ENCODE measurements at places on chromosomes 13 and 19. TPM values are rescaled to one million over a fixed set of nuclear protein-coding genes. Genes with fewer than 3 reads are reported as not detected.

The TMEM272 gene
- total RNA-seq: not detected

The ZNF563 gene
- 0.45 TPM for total RNA-seq

The SAMD1 gene
- 130 TPM for total RNA-seq

- H3K36me3 ChIP-seq: no peaks in the 10 kb centered on the region
- DNase-seq: no peak
- no peaks in the 10 kb centered on the region for H3K27me3 ChIP-seq
- H3K27ac ChIP-seq: no peak overlapping the region
- no peaks in the 10 kb centered on the region for H3K4me1 ChIP-seq
Observed at GRCh38 chr13:60887711-60888110, 490.7 kb downstream of the TDRD3 start.

GRCh38 chr19:10603084-10603872 is 16.2 kb upstream of the AP1M2 start:
- peak overlapping the region; percentile 96 for H3K4me3 ChIP-seq
- peaks cover 23% of the 10 kb centered on the region for H3K4me1 ChIP-seq
- no peaks in the 10 kb centered on the region for H3K27me3 ChIP-seq
- peaks cover 7% of the 10 kb centered on the region for H3K36me3 ChIP-seq
- peak overlapping the region; percentile 87 for H3K27ac ChIP-seq

DNA sequence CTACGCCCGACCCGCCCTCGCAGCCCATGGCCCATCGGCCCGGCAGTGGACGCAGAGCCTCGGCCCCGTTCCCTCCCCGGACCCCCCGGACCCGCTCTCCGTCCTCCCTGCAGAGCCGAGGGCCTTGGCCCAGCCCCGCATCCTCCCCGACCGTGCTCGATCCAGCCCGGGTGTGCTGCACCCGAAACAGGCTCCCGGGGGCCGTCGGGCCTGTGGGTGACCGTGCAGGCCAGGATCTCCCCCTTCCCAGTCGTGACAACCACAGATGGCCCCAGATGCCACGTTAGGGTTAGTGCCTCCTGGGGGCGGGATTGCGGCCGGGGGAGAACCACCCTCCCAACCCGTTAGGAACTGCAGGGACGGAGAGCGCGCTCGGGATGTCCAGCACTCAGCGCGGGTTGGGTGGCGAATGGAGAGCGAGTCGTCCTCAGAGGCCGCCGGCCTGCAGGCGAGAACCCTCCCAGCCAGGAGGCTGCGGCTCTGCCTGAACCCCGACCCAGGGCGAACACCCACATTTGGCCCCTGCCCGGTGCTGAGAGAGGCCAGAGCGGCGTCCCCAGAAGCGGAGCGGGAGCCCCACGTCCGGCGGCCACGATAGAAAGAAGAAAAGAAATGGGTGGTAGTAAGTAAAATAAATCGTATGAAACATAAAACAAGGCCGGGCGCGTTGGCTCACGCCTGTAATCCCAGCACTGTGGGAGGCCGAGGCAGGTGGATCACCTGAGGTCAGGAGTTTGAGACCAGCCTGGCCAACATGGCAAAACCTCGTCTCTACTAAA is 6.7 kb upstream of the MADCAM1 start:
- peaks cover 5% of the 10 kb centered on the region for H3K36me3 ChIP-seq
- H3K4me1 ChIP-seq: peaks cover 15% of the 10 kb centered on the region
- peaks cover 13% of the 10 kb centered on the region for H3K27me3 ChIP-seq
- H3K27ac ChIP-seq: no peak overlapping the region
- peak overlapping the region; percentile 90 for H3K4me3 ChIP-seq
- no peak for DNase-seq

GRCh38 chr13:111329641-111330040 is 9.2 kb downstream of the TEX29 start:
- no peak overlapping the region for H3K27ac ChIP-seq
- no peak overlapping the region for H3K4me3 ChIP-seq
- H3K36me3 ChIP-seq: no peaks in the 10 kb centered on the region
- peaks cover 81% of the 10 kb centered on the region for H3K27me3 ChIP-seq

- DNase-seq: peak; percentile 81
- peaks cover 16% of the 10 kb centered on the region for H3K4me1 ChIP-seq
- H3K4me3 ChIP-seq: no peak overlapping the region
Observed at GRCh38 chr19:17282488-17283125, 906 bp downstream of the ANKLE1 start.

GRCh38 chr13:28355822-28356371 is 139.0 kb downstream of the FLT1 start:
- H3K27me3 ChIP-seq: no peaks in the 10 kb centered on the region
- H3K27ac ChIP-seq: no peak overlapping the region
- no peak overlapping the region for H3K4me3 ChIP-seq
- H3K36me3 ChIP-seq: no peaks in the 10 kb centered on the region

DNA sequence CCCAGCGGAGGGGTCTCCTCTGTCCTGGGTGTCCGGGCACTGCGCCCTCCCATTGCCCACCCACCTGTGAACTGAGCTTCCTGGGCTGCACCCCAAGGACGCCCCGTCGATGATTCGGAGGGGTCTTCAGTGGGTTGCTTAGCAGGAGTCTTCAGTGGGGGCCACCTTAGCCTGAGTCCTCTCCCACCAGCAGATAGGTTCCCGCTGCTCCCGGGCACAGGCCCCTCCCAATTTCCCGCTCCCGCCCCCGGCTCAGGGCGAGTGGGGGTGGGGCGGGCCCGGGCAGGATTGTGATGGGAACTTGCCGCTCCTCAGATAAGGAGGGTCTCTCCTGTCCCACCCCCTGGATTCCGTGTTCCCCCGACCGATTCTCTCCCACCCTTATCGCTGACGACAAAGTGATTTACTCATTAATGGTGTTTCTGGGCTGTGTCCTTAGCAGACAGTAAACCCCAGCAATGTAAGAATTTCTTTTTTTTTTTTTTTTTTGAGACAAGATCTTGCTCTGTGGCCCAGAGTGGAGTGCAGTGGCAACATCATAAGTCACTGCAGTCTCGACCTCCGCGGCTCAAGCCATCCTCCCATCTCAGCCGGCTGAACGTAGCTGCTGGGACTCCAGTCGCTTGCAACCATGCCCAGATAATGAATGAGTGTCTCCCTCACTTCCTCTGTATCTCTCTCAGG is 655 bp upstream of the S1PR5 start:
- H3K4me1 ChIP-seq: peaks cover 21% of the 10 kb centered on the region
- no peak for DNase-seq
- H3K27ac ChIP-seq: no peak overlapping the region
- H3K36me3 ChIP-seq: no peaks in the 10 kb centered on the region

DNA sequence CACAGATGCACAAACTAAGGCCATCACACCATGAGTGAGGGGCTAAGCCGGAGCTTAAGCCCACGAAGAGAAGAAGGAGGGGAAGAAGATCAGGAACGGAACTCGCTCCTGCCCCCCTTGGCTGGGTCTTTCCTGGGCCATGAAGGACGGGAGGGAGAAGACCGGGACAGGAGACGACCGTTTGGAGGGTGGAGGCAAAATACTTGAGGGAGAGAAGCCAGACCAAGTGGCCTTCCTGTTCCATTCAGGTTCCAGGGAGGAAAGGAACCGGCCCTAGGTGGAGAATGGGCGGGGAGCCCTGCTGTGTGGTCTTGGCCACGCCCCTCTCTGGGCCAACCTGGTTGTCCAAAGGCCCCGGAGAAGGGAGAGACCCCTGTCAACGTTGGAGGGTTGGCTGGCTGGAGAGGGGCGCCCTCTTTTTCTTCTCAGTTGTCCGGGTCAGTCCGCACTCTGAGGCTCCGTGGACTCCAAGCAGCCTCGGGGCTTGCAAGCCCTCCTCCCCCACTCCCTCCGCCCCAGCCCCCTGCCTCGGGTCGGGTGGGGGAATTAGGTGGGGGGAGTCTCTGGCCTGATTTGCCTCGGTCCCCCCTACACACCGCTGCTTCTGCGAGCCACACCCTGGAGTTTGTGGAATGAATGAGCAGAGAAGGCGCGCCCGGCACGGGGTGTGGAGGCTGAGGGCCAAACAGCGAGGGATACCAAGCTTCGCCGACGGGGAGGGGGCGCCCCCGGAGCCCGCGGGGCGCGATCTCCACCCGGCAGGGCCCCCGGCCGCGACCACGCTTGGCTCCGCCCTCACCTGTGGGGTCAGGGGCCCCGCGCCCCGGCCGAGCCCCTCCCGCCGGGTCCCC is 757 bp downstream of the FBN3 start:
- H3K4me3 ChIP-seq: no peak overlapping the region
- H3K4me1 ChIP-seq: no peaks in the 10 kb centered on the region
- H3K27ac ChIP-seq: no peak overlapping the region

GRCh38 chr13:26376430-26376829 is 122.5 kb downstream of the CDK8 start:
- H3K36me3 ChIP-seq: no peaks in the 10 kb centered on the region
- no peak overlapping the region for H3K27ac ChIP-seq
- no peak for DNase-seq
- H3K4me3 ChIP-seq: no peak overlapping the region

DNA sequence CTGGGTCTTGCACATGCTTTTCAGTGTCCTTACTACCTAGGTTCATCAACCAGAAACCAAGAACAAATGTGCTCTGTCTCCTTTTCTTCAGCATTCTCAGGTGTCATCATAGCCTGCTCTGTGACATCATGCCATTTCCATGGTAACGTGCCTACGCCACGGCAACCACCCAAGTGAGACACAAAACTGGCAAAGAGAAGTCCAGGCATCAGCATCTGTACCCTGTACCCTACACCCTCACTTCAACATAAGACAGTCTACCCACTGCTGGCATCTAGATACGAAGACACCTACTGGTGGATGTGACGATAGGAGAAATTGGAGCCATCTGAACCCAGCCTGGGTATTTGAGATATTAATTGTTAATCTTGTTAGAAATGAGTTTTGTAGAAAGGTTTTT is 13.3 kb downstream of the ZC3H4 start:
- H3K4me3 ChIP-seq: no peak overlapping the region
- no peaks in the 10 kb centered on the region for H3K4me1 ChIP-seq
- no peaks in the 10 kb centered on the region for H3K27me3 ChIP-seq
- DNase-seq: no peak
- H3K36me3 ChIP-seq: peaks cover 51% of the 10 kb centered on the region

The CACNG6 gene
- total RNA-seq: not detected

DNA sequence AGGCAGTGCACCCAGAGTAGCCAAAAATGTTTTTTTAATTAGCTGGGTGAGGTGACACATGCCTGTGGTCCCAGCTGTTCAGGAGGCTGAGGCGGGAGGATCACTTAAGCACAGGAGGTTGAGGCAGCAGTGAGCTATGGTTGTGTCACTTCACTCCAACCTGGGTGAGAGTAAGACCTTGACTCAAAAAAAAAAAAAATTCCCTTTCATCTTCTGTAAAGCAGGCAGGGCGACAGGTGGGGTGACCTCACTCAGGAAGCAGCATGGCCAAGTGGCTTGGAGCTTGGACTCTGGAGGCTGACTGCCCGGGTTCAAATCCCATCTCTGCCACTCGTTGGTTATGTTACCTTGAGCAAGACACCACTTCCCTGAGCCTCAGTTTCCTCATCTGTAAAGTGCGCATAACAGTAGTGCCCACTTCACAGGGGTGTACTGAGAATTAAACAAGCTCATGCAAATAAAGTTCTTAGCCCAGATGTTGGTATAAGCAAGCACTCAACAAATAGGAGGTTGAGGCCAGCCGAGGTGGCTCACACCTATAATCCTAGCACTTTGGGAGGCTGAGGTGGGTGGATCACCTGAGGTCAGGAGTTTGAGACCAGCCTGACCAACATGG is 48.3 kb downstream of the MAP4K1 start:
- no peaks in the 10 kb centered on the region for H3K4me1 ChIP-seq
- H3K27ac ChIP-seq: no peak overlapping the region
- H3K27me3 ChIP-seq: peaks cover 22% of the 10 kb centered on the region

GRCh38 chr13:103931331-103931845 is 865.2 kb upstream of the SLC10A2 start:
- no peak overlapping the region for H3K27ac ChIP-seq
- H3K4me1 ChIP-seq: no peaks in the 10 kb centered on the region
- no peaks in the 10 kb centered on the region for H3K27me3 ChIP-seq
- no peaks in the 10 kb centered on the region for H3K36me3 ChIP-seq
- no peak for DNase-seq
- H3K4me3 ChIP-seq: no peak overlapping the region

GRCh38 chr13:111115965-111116521 is 933 bp downstream of the ARHGEF7 start:
- peaks cover 62% of the 10 kb centered on the region for H3K27me3 ChIP-seq
- H3K36me3 ChIP-seq: peaks cover 11% of the 10 kb centered on the region
- peak overlapping the region; percentile 54 for H3K4me3 ChIP-seq
- peak overlapping the region; percentile 5 for H3K27ac ChIP-seq
- peak; percentile 98 for DNase-seq
- peaks cover 20% of the 10 kb centered on the region for H3K4me1 ChIP-seq

GRCh38 chr19:30062907-30063649 is 121.0 kb downstream of the URI1 start:
- H3K4me3 ChIP-seq: no peak overlapping the region
- no peaks in the 10 kb centered on the region for H3K36me3 ChIP-seq
- peak; percentile 37 for DNase-seq
- H3K27ac ChIP-seq: no peak overlapping the region
- H3K4me1 ChIP-seq: no peaks in the 10 kb centered on the region

The CEACAM7 gene
- not detected for total RNA-seq

The TNFSF13B gene
- total RNA-seq: 0.11 TPM

The C2CD4C gene
- total RNA-seq: not detected

- DNase-seq: no peak
- H3K27me3 ChIP-seq: no peaks in the 10 kb centered on the region
- H3K36me3 ChIP-seq: no peaks in the 10 kb centered on the region
Observed at GRCh38 chr13:51861723-51862300, at the start of gene CCDC70. CCDC70 (plus strand) TSS chr13:51861969; CDS start chr13:51865412, 3,443 bp downstream.

DNA sequence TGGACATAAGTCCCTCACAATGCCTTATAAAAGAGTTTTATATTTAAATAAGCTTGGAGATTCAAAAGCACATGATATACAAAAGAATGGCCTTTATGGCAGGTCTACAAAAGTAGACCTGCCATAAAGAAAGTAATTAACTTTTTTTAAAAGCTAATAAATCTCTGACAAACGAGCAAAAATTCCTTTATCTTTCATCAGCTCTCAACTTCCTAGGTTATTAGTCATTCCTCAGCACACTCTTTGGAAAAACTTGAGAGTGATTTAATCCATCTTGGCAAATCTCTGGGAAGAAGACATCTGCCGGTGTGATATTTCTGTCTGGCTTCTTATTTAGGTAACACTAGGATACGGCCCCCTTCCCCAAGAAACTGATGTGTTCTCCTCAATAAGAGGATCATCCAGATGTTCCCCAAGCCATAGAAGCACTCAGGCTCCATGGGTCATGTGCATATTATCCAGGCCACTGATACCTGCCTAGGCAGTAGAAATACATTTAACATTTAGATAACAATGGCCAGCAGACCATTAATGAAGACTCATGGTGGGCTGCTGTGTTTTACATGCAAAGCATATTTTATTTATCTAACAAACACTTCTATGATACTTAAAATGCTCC is 372.7 kb downstream of the LIG4 start:
- no peaks in the 10 kb centered on the region for H3K4me1 ChIP-seq
- DNase-seq: no peak
- H3K27me3 ChIP-seq: no peaks in the 10 kb centered on the region
- H3K36me3 ChIP-seq: no peaks in the 10 kb centered on the region
